Eye (tissue), 1 donor: ENCODE measurements at places on chromosomes 6 and 20.

- DNase-seq = no peak
Observed at GRCh38 chr6:145963216-145964068, 716 bp downstream of the SHPRH start.

DNA sequence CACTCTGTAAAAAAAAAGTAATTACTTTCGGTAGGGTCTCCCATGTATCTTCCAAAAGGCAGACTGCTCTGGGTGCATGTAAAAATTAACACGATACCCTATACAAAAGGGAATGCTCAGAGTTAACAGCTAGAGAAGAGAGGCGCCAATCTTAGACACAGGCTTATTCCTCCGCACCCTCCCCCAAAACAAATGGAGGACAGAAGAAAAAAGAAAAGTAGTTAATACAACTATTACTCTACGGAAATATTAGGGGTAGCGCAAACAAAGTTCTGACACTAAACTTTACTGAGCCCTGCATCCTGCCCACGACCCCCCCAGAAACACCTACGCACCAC lies 331 bp upstream of the UFL1 start:
- no peak for DNase-seq

DNA sequence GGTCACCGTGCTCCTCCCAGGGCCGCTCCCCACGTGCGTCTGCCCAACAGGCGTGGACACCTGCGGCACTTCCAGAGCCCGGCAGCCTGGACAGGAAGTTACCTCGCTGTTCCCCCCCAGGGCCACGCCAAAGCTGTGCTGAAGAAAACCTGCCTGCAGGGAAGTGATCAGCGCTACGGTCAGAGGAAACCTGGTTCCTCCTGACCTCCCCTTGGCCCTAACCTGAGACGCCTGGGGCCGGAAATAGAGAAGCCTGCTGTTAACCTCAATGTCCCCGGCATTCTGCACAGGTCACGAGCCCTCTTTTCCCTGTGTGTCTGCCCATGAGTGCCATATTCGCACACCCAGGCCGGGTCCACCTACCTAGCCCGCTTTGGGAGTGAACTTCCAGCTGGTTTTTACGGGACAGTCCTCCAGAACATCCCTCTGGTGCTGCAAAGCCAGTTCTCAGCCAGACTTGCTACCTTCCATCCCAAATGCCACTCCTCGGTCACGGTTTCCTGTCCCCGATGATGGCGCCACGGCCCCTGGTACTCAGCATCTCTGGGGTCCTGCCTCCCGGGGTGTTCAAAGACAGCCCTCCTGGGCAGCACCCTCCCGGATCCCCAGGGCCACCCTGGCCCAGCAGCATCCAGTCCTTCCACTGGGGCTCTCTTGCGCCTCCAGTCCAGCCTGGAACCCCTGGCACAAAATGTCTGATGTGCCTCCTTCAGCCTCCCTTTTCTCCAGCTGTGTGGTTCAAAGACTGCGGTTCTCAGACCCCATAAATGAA lies 12.0 kb upstream of the IRF4 start:
- DNase-seq = no peak

DNA sequence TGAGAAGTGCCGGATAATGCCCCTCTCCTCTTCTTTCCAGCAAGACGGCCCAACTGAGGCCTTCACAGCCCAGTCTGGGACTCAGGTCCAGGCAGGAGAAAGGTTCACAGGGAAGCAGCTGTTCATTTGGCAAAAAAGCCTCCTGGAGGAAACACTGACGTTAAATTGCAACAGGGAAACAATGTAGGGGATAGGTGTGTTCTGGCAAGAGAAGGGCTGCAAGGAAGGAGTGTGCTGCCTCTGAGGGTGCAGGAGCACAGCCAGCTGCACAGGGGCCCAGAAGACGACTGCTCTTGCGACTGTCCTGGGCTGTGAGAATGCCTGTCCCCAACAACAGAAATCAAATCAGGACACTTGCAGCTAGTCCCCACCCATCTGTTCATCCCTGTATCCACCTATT lies 70.6 kb upstream of the PMEPA1 start:
- no peak for DNase-seq

DNA sequence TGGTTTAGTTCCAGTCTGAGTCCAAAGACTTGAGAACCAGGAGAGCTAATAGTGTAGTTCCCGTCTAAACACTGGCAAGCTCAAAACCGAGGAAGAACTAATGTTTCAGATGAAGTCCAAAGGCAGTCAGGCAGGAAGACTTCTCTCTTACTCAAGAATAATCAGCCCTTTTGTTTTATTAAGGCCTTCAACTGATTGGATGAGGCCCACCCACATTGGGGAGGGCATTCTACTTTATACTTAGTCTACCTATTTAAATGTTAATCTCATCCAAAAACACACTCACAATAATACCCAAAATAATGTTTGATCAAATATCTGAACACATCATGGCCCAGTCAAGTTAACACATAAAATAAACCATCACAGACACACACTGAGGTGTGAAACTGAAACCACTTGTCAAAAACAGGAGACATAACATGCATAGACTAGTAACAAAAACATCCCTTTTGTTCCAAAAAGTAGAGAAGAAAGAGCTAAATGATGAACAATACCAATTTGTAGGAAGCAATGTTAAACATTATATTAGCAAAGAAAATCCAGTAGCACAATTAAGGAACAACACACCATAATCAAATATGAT lies 50.2 kb upstream of the SENP6 start:
- DNase-seq = no peak

GRCh38 chr6:157522472-157522871 lies 141.5 kb downstream of the ZDHHC14 start:
- DNase-seq = no peak

DNA sequence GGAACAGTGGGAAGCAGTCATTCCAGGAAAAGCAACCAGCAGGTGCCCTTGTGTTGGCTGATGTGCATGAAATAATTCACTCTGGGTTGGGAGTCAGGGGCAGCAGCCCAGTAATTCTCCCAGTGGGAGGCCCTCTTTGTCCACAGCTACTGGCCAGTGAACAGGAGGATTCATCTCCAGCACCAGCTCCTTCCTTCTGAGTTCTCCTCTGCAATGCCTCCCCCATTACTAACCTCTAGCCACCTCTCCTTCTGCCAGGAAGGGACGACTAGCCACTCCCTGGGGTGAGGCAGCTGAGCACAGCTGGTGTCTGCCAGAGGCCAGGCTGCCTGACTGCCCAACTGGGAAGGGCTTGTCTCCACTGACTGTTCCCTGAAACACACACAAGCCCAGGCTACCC lies 12.5 kb upstream of the R3HDML start:
- peak; percentile 32 for DNase-seq

- no peak for DNase-seq
Observed at GRCh38 chr6:131946404-131946991, 4.7 kb downstream of the CCN2 start.

DNA sequence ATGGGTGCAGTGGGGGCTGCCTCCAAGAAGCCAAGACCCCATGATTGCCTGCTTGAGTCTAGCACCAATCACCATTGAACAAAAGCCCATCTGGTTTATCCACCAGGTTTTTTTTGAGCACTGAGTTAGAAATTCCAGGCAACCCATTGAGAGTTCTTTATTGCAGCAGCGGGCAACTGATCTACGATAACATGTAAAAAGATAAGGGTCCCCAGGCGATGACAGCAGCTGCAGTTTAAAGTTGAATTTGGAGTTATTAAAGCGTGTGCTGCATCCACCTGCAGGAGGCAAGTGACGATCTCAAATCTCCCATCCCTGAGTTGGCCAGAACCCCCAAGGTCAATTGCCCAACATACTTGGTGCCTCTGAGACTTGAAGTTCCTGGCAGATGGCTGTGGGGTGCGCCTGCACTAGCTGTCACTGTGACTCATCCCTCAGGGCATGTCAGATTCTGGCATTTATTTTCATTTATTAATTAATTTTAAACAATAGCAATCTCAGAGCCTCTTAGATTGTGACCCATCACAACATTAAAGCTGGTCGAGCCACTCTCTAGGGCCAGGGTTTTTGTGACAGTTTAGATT lies 290.4 kb upstream of the SULF2 start:
- DNase-seq = no peak

DNA sequence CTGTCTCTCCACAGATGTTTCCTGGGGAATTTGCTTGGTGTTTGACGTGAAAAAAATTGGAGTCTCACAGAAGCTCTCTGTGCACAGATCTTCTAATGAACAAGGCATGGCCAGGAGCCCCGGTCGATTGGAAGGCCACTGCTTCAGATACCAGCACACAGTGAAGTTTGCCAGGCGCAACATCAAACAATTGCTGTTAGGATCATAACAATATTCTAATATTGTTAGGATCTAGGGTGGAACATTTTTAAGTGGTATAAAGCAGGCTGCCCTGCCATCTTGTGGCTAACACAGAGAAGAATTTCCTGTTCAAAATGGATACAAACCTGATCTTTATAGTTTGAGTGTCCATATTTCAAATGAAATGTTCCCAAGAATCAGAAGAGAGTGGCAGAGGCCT lies 64.1 kb downstream of the C6orf118 start:
- peak; percentile 63 for DNase-seq

- peak; percentile 52 for DNase-seq
Observed at GRCh38 chr20:56859801-56860261, 230.7 kb downstream of the TFAP2C start.

DNA sequence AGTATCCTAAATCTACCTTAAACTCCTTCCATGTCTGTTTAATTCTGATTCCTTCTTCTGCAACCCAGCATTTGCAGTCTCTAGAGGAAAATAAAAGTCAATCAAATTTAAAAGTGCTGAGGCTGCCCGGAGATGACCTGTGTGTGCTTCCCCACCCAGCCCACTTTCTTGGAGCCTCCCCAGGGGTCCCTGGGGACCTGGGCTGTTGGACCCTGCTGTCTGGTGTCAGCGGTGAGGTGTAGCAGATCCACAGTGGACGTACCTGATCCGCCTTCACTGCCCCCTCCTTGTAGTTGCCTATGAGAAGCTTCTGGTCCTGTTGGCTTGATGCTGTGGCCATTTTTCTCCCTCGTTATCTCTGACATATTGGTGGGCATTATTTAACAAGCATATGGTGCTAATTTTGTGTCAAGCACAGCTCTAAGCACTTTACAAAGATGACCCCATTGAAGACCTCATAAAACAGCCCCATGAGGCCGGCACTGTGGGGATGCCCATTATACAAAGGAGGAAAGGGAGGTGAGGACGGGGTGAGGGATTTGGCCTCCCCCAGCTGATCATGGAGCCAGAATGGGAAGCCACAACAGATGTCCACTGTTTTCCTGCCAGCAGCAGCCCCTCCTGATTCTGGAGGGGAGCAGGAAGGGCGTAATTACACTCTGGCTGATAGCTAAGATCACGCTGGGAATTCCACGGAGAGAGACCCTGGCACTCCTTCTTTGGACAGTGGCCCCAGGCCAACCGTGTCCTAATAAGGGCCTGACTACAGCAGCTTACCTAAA lies 628.2 kb downstream of the CDH26 start:
- DNase-seq = peak; percentile 68

- peak; percentile 73 for DNase-seq
Observed at GRCh38 chr6:27668442-27669294, 195.8 kb upstream of the ZNF184 start.

GRCh38 chr6:78984225-78984950 lies 93.7 kb downstream of the PHIP start:
- no peak for DNase-seq

DNA sequence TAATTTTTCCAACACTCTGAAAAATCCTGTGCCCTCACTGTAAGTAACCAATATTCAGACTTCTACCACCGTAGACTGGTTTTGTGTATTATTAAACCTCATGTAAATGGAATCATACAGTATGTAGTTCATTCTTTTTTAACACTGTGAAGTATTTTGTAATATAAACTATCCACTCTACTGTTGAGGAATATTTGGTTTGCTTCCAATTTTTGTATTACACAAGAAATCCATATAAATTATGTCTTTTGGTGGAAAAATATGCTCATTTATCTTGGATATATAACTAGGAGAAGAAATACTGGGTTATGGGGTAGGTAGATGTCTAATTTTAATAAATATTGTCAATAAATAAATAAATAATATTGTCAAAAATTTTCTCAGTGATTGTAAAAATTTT lies 116.8 kb downstream of the CHD6 start:
- no peak for DNase-seq

DNA sequence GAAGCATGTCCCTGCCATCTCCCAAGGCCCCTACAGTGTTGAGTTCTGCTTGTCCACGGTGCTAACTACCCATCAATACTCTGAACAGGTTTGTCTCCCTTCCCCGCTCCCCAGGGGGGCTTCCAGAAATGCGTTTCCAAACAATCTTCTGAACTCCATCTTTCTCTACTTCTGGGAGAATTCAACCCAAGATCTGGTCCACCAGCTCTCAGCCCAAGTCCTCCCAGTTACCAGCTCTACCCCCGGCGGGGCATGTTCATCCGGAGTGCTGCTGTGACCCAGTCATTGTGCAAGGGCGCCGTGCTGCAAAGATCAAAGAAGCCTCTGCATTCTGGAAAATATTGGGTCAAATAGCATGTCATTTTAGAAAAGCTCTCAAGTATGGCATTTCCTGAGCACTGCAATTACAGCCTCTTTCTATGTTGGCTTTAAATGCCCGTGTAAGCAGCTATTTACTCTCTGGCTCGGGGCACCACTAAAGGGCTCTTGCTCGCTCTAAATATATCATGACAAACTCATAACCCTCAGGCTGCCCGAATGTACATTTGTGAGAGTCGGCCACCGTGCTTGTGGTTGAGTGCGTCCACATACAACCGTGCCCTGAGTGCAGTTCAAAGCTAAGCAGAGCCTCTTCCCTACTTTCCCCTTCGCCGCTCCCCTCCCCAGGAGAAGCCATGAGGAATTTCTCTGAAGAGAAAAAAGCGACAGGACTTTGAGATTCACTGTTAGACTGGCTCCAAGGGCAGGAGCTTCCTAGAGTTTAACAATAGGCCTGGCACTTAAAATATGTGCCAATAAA lies 71.6 kb downstream of the BANF2 start:
- DNase-seq = peak; percentile 35

- no peak for DNase-seq
Observed at GRCh38 chr6:91464201-91464600, 877.3 kb upstream of the MAP3K7 start.

GRCh38 chr20:15619341-15619740 lies 953.9 kb downstream of the KIF16B start:
- no peak for DNase-seq

DNA sequence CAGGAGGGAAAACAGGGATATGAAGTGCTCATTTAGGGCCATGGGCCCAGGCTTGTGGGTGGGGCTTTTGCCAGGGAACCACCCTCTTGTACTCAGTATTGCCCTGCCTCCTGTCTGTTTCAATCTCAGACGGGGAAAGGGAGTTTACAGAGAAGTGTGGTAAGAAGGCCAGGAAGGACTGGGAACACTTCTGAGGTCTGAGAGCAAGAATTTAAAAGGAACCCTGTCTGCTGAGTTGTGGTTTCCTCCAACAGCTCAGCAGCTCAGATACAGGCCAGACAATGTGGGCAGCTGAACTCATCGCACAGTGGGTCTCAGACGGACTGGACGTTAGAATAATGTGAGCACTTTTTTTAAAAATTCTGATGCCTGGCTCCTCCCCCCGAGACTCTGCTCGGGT lies 354.1 kb upstream of the ARID1B start:
- DNase-seq = no peak
